Muscle of arm (tissue), 14 donors: ENCODE measurements at places on chromosomes 12 and 14. TPM values are rescaled to one million over a fixed set of nuclear protein-coding genes. Genes with fewer than 3 reads are reported as not detected.

Gene TCL1B
- polyA plus RNA-seq: not detected

Gene ZNF385A
- 50.4 TPM for polyA plus RNA-seq

Gene KRT86
- polyA plus RNA-seq: 0.41 TPM

Gene GZMH
- polyA plus RNA-seq: not detected

Gene CLEC1B
- polyA plus RNA-seq: not detected

Gene DEGS2
- polyA plus RNA-seq: 1.2 TPM

Gene DDN
- 19.3 TPM for polyA plus RNA-seq

Gene OR4K17
- not detected for polyA plus RNA-seq

Gene SERPINA12
- not detected for polyA plus RNA-seq

Gene SIX1
- not detected for polyA plus RNA-seq

Gene CDCA4
- polyA plus RNA-seq: 17.7 TPM

Gene ZNF268
- polyA plus RNA-seq: 9.8 TPM

Gene DCN
- 482 TPM for polyA plus RNA-seq
